ENCODE measurements at places on chromosomes 12 and 14.

- H3K4me3 ChIP-seq: no peak overlapping the region
- H3K27ac ChIP-seq: no peak overlapping the region
- no peaks in the 10 kb centered on the region for H3K27me3 ChIP-seq
- DNase-seq: no peak
- H3K36me3 ChIP-seq: no peaks in the 10 kb centered on the region
These were observed 207.9 kb downstream of the BMP4 start for GRCh38 chr14:53748691-53749090.

- H3K4me3 ChIP-seq: no peak overlapping the region
- no peak overlapping the region for H3K27ac ChIP-seq
- H3K36me3 ChIP-seq: no peaks in the 10 kb centered on the region
- H3K4me1 ChIP-seq: no peaks in the 10 kb centered on the region
- DNase-seq: no peak
These were observed 29.8 kb downstream of the CFL2 start for GRCh38 chr14:34684578-34684977.

DNA sequence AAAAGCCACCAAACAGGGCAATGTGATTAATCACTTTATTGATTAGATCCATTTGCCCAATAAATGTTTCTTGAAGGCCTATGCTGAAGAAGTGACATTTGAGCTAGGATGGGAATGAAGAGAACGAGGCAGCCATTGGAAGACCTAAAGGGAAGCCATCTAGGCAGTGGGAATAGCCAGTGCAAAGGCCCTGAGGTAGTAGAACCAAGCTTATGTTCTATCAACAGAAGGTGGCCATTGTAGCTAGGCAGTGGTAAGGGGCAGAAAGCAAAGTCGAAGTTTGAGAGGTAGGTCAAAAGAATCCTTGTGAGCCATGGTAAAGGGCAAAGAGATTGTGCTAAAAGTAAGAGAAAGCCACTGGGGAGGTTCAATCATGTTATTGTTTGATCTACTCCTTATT lies 173.1 kb downstream of the ITPR2 start:
- no peak for DNase-seq
- H3K4me3 ChIP-seq: no peak overlapping the region
- no peaks in the 10 kb centered on the region for H3K27me3 ChIP-seq
- no peaks in the 10 kb centered on the region for H3K4me1 ChIP-seq
- no peak overlapping the region for H3K27ac ChIP-seq
- no peaks in the 10 kb centered on the region for H3K36me3 ChIP-seq

GRCh38 chr12:119840582-119840981 lies 36.5 kb downstream of the CIT start:
- no peak overlapping the region for H3K27ac ChIP-seq
- no peaks in the 10 kb centered on the region for H3K27me3 ChIP-seq
- no peaks in the 10 kb centered on the region for H3K4me1 ChIP-seq
- no peak for DNase-seq
- peaks cover 58% of the 10 kb centered on the region for H3K36me3 ChIP-seq
- H3K4me3 ChIP-seq: no peak overlapping the region

DNA sequence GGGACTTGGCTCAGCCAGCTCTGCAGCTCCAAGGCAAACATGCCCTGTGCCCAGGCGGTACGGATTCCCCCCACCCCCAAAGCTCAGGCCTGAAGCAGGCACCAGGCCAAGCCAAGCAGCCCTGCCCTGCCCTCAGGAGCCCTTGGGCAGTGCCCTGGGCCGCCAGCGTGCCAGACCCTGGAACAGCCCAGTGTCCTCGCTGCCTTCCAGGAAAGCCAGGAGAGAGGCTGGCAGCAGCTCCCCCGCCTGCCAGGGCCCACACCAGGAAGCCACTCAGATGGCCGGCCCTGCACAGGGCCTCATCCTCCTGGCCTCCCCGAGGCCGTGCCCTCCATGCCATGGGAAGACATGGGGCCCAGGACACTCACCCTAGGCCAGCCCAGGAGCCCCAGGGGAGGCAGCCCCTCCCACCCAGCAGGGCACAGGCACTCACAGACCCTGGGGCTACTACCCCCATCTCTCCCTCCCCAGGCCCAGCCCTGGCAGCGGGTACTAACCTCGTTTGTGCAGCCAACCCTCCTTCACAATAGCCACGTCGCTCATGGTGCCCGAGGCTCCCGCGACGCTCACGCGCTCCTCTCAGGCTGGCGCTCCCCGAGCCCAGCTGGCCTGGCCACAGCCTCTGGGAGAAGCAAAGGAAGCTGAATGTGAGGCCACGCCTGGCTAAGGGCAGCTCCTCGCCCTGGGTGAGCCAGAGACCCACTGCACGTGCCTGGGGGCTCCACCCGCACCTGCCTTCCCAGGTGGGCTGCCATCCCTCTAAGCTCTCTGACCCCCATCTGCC lies 3.3 kb downstream of the AKT1 start:
- no peak overlapping the region for H3K27ac ChIP-seq
- peaks cover 87% of the 10 kb centered on the region for H3K4me1 ChIP-seq
- no peak overlapping the region for H3K4me3 ChIP-seq
- H3K27me3 ChIP-seq: no peaks in the 10 kb centered on the region
- DNase-seq: no peak
- peaks cover 53% of the 10 kb centered on the region for H3K36me3 ChIP-seq

All from K562 (cell line).